ENCODE measurements at places on chromosomes 5 and 9. TPM values are rescaled to one million over a fixed set of nuclear protein-coding genes. Genes with fewer than 3 reads are reported as not detected.

Gene MYORG
- total RNA-seq: 11.6 TPM

Gene ELP1
- total RNA-seq: 11.3 TPM

Gene KCNV2
- not detected for total RNA-seq

DNA sequence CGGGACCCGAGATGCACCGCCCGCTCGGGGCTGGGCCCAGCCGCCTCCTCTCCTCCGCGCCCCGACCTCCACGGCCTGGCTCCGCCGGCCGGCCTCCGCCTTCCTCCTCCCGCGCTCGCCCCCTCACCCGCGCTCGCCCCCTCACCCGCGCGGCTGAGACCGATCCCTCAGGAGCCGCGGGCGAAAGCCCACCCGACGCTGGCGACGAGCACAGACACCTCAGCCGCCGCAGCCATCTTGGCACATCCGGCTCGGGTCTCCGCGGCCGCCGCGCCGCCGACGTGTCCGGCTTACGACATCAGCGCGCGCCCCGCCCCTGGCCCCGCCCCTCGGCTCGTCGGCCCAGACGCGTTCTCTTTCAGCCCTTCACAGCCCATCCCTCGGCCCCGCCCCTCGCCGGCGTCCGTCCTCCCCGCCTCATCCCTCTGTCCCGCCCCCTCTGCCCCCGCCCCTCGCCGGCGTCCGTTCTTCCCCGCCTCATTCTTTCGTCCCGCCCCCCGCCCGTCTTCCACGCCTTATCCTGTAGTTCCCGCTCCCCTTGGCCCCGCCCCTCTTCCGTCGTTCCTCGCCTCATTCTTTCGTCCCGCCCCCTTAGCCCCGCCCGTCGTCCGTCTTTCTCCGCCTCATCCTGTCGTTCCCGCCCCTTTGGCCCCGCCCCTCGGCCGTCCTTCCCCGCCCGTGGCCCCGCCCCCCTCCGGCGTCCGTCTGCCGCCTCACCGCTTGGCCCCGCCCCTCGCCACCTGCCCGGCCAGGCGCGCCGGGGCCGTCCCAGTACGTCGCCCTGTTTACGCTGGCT is at the start of gene SEC16A:
Gene SEC16A, minus strand, starts transcription at position 248 of the 796 bp plus-strand sequence. CDS start 5,425 bp downstream, outside the sequence.
- DNase-seq: peak; percentile 100

GRCh38 chr5:128674837-128675446 is 136.9 kb upstream of the FBN2 start:
- peak; percentile 26 for DNase-seq

DNA sequence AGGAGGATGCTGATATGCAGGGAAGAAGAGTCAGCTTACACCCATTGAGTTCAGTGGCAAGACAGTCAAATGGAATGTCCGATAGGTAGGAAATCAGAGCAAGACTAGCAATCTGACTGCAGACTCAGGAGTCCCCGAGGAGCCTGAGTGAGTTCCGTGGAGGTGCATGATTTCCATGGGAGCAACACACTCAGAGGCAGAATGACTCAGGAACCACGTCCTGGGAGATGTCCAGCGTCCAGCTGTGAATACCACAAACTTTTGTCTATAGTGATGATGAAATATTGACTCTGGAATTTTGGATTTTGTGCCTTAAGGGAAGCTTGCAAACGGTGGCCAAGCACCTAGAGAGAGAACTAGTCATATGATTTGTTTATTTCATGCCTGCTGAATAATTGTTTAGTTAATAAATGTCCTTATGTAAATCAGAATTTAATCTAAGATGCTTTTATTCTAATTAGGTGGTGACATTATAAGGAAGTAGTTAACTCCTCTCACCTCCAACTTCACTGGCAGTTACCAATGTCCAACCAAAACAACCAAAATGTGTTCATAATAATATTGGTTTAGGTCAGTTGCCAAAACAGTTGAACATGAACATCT is 100.4 kb downstream of the PDE4D start:
- no peak for DNase-seq

- no peak for DNase-seq
Observed at GRCh38 chr5:50947906-50948683, 281.7 kb downstream of the PARP8 start.

Gene FBXL17
- total RNA-seq: 11.1 TPM

- DNase-seq: no peak
Observed at GRCh38 chr5:5585751-5586341, 163.4 kb downstream of the ICE1 start.

DNA sequence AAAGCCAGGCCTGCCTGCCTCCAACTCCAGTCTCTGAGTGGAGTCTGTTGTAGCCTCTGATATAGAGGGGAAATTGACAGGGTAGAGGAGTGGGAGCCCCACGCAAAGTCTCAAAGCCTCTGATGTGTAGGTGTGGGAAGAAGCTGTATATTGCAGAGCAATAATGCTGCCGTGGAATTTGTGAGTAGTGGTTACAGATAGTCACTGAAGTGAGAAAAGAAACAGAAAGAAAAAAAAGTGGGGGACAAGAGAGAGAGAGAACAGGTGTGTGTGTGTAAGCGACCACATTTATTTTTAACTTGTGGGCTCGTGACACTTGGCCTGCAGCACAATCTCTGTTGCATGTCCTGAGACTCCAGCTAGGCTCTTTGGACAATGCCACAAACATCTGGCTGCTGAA is 227.8 kb downstream of the NSG2 start:
- DNase-seq: no peak

Gene STPG3
- not detected for total RNA-seq

DNA sequence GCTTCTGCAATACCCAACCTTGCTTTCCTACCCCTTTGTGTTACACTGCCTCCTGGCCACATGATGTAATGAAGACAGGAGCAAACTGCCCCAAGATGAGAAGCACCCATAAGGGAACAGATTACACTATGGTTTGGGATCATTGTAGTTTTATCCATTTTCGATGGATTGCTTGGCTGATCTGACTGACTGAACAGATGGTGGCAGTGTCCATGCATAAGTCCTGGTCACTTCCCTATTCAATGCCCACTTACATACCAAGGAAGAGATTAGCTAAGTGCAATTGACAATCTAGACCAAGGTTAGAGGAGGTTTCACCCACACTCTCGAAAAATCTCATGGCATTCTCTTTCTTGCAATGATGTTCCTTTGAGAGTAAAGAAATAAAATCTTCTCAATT is 319.9 kb downstream of the RAB3C start:
- DNase-seq: no peak

DNA sequence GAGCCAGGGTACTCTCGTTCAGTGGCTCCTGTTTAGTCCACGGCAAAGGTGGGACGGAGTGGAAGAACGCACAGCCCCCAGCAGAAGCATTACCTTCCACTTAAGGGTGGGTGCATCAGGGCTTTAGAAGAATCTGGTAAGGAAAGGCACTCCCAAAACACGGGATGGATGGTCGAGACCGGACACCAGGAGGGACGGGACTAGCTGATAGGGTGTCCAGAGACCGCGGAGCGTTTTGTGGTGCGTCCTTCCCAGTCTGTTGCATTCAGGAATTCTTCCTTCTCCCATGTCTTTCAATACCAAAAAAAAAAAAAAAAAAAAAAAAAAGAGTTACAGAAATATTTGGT is 545 bp upstream of the CTSV start:
- DNase-seq: no peak

Gene CCL27
- not detected for total RNA-seq

GRCh38 chr9:32251539-32251938 is 132.9 kb upstream of the ACO1 start:
- no peak for DNase-seq

DNA sequence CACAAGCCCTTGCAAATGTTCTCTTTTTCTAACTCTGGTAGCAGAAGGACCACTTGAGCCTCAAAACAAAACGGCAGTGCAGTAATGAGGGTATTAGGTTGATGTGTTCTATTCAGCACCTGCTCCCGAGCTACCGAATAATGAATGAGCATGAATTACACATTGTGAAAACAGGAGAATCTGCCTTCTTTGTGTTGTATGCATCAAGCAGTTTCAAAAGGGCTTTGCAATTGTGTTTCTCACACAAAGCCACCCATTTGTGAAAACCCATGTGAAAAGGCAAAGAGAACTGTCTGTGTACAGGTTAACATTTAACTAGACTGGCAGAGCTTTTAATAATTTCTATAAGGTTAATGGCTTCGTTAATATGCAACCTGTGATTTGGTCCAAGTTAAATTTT is 97.8 kb downstream of the STK32A start:
- DNase-seq: no peak

Measured in upper lobe of left lung (tissue), 6 donors.